ENCODE measurements at places on chromosomes 2 and 18.

DNA sequence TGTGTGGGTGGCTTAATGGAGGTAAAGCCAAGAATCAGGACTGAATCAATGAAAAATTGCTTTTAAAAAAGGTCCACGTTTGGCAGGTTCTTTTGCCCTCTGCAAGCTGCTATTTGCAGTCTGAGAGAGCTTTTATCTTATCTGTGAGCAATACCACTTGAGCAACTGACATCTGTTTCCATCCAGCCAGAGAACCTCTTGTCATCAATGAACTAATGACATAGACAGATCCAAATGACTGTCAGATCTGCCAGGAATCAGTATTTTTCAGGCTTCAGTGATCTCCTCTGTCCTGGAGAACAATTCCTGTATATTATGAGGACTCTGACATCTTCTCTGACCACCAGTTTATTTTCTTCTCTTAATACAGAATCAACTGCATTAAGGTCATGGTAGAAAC is 608.1 kb downstream of the LRP1B start:
- no peak for DNase-seq

DNA sequence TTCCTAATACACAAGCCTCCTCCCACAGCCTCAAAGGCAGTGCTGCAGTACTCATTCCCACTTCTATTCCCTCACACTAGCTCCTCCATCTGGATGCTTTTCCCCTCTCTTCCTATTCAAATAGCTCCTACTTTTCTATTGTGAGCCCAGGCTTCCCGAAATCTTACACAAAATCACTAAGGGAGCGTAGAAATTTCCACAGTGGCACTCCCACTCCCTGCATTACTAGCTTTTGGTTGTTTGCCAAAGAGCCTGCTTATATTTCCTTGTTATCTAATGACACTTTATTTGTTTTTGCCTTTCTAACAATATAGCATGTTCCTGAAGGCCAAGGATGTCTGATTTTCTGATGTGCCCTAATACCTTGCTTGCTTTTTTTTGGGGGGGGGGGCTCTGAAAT is 10.9 kb downstream of the EPAS1 start:
- DNase-seq, result no peak

GRCh38 chr18:13500869-13501542 is 225.4 kb downstream of the FAM210A start:
- DNase-seq, result peak; percentile 89

- no peak for DNase-seq
These were observed 106.3 kb upstream of the SEC11C start for GRCh38 chr18:59033359-59033758.

GRCh38 chr2:122261911-122262310 is 506.5 kb downstream of the TSN start:
- no peak for DNase-seq

DNA sequence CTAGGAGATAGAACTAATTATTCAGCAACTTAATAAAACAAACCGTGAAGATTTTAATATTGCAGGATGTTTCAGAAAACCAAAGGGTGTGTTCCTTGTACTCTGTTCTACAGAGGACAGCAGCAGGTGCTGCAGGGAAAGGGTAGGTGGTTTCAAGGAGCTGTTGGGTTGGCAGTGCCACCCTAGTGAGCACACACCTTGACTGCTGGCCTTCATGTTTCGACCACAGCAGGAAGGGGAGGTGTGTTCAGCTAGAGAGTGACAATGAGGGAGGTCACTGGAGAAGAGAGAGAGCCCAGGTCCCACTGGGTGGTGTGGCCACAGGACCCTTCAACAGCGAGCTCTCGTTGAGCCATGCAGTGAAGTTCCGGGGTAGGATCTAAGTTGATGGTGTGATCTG is 98.6 kb downstream of the ZNF236 start:
- no peak for DNase-seq

- DNase-seq, result no peak
These were observed 112.2 kb upstream of the FBXO11 start for GRCh38 chr2:48018480-48018879.

DNA sequence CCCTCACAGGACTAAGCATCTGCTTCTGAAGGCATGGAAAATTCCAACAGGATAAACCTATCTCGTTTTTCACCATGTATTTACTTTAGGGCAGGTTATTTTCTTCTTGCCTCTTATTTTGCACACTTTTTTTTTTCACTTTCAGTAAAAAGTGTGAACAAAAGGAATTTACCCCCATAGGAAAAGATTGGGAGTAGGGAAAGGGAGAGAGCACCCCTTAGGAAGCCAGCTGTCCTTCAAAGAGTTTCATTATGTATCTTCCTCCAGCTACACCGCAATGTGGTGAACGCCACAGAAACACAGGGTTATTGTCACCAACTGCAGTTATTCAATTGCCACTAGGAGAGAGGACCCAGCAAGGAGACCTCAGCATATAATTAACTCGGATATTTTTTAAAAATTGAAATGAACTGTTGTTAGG is 286.2 kb upstream of the VRK2 start:
- no peak for DNase-seq

- no peak for DNase-seq
These were observed 155.6 kb downstream of the EML6 start for GRCh38 chr2:54879032-54879431.

GRCh38 chr18:32378705-32379104 is 92.0 kb downstream of the GAREM1 start:
- DNase-seq, result no peak

GRCh38 chr2:161139098-161139987 is 20.9 kb upstream of the TANK start:
- DNase-seq, result peak; percentile 86

DNA sequence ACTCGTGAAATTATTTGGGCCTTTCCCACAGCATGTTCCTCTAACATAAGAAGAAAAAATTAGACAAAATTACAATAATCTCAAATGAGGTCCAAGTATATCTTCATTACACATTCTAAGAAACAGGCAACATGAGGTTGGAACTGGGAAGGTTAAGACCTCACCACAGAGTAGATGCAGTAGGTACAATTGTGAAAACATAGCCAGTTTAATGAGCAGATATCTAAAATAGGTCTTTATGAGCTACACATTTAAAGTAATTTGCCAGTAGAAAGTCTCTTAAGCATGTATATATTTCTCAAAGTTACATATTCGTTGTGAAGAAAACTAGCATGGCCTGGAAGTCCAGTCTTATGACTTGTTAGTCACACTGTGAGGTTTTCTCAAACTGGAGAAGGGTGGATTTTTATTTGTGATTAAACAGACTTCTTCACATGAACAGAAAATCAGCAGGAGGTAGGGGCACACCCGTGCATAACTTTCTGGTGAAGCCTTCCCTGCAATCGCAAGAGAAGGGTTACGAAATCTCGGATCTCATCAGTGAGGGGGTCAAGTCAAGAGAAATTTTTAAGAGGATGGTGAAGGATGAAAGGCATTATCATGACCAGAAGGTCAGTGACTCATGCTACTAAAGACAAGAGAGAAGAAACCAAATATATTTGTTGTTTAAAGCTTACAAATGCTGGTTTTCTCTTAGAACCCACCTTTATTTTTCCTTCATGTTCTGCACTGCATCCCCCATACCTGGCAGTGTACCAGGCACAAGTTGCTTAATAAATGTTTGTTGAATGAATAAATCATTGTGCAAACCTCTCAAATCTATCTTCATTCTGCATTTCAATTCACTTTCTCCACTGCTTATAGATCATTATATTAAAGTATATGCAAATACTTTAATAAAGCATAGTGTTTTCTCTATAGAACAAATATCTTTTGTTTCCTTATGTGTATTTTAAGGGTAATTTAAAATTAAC is 5.1 kb upstream of the RAB27B start:
- peak; percentile 82 for DNase-seq

DNA sequence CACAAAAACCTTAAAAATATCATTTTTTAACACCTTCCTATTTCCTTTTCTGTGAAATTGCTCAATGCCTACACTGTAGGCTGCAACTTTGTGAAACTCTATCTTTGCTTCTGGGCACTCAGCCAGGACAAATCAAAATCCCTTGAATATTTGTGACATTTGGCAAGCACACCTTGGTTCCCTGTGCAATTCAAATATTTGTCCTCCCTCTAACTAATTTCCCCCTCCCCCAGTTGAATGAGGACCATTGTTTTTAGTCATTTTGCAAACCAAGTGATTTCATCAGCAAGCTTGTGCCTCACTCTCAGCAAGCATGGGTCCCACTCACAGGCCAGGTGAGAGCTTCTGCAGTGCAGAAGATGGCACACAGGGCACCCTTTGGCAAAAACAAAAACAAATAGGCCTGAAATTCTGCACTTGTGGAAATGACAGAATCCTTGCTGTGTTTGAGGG is 541.5 kb downstream of the CNTNAP5 start:
- DNase-seq, result no peak

Measured in AG10803 (cell line).